ENCODE measurements at places on chromosomes 2 and 18. TPM values are rescaled to one million over a fixed set of nuclear protein-coding genes. Genes with fewer than 3 reads are reported as not detected.

RBBP8 gene
- 9.6 TPM for polyA plus RNA-seq

GRCh38 chr2:19141234-19142004 lies 217.0 kb downstream of the OSR1 start:
- no peak for DNase-seq

- no peak for DNase-seq
These were observed 33.2 kb upstream of the CWC22 start for GRCh38 chr2:180040146-180040925.

- DNase-seq, result no peak
These were observed 3.8 kb upstream of the STEAP3 start for GRCh38 chr2:119219873-119220272.

DNA sequence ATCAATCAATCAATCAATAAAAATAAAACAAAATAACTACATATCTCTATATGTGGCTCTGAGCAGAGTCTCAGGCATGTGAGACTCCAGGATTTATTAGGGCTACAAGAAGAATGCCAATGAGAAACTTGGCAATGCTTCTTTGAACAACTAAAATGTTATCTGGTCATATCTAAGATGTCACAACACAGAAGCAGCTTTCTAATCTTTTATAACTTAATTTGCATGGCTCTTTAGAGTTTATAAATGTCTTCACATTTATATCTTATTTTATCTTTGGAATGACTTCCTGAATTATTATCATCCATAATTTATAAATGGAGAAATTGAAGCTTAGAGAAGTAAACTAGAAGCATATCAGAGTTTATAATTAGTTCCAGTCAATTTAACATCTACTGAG lies 14.9 kb upstream of the MAP4K3 start:
- DNase-seq, result no peak

EFHD1 gene
- 0.05 TPM for polyA plus RNA-seq

RESP18 gene
- not detected for polyA plus RNA-seq

- no peak for DNase-seq
These were observed 570.7 kb downstream of the EPHA4 start for GRCh38 chr2:221001381-221001801.

GRCh38 chr18:2881088-2881839 lies 34.5 kb downstream of the EMILIN2 start:
- DNase-seq, result no peak

FEZ2 gene
- 37.2 TPM for polyA plus RNA-seq

DNA sequence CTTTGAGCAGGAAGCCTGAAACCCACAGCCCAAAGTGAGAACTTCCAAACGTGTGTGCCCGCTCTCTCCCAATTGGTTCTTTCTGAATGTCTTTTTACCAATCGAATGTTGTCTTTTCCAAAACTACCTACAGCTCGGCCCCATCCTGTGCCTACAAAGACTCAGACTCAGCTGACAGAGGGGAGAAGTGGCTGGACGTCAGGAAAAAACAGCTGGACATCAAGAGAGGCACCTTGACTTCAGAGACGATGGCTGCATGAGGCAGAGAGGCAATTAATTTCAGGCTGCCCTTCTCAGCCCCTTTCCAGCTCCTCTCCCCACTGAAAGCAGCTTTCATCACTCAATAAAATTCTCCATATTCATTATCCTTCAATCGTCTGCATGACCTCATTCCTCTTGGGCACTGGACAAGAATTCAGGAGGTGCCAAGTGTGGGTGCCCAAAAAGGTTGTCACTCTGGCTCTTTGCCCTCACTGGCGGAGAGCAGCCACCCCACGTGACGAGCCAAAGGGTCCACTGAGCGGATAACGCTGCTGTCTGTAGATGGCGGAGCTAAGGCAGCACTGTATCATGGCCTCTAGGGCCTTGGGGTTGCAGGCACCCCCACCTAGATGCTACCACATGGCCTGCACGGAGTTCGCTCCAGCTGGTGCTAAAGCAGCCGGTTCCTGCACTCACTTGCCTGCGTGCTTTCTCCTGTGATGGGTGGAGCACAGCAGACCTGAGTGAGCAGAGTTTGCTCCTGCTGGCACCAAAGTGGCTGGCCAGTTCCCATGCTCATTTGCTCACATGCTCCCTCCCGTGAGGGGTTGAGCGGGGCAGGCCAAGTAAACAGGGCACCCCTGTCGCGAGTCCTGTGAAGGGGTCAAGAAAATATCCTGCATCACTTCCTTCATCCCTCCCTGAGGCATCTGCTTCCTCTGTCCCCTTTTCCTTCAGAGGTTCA lies 37.9 kb downstream of the FAM210A start:
- DNase-seq, result no peak

- DNase-seq, result no peak
These were observed 735 bp downstream of the NRP2 start for GRCh38 chr2:205682971-205683501.

All from SK-N-SH (cell line).